NCI-H460 (cell line): ENCODE measurements at places on chromosomes 13 and 19. TPM values are rescaled to one million over a fixed set of nuclear protein-coding genes. Genes with fewer than 3 reads are reported as not detected.

DNA sequence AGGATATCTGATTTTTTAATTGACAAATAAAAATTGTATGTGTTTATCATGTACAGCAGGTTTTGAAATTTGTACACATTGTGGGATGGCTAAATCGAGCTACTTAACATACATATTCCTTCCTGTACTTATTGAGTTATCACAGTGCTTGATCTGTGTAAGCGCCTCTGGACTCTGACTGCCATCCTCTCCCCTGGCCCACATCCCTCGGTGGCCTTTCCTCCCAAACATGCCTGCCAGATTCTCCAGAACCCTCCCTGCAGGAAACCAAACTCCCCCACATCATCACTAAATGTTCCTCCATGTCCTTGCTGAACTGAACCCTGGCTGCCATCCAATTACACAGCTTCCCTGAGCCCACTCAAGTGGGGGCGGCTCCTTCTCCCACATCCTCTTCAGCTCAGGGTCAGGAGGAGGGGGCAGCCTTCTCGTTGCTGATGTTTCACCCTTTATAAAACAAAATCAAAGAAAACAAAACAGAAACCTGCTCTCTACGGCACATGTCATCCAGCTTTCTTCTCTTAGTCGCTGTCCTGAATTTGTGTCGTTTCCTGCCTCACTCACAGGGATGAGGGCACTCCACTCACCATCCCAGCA lies 97.1 kb upstream of the SPATA13 start:
- no peak for DNase-seq

GRCh38 chr13:98507282-98507797 lies 69.6 kb downstream of the STK24 start:
- no peak for DNase-seq

DNA sequence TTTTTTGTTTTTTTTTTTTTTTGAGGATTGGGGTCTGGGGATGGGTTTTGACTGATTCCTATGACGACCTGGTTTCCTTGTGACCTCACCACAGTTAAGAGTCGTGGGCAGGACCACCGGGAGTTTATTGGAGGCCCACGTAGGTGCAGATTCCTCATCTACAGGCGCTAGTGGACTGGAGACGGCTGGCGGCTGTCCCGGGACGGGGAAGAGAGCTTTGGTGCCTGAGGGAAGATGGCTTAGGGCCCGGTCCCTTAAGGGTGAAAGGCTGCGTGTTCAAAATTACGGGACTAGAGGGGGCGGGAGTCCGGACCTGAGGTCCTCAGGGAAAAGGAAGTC lies 682 bp upstream of the TEAD2 start:
- no peak for DNase-seq

GRCh38 chr13:112828082-112828699 lies 138.4 kb downstream of the ATP11A start:
- DNase-seq: no peak

- DNase-seq: no peak
Measured at GRCh38 chr13:50388481-50388880, 373.2 kb downstream of the KCNRG start.

DNA sequence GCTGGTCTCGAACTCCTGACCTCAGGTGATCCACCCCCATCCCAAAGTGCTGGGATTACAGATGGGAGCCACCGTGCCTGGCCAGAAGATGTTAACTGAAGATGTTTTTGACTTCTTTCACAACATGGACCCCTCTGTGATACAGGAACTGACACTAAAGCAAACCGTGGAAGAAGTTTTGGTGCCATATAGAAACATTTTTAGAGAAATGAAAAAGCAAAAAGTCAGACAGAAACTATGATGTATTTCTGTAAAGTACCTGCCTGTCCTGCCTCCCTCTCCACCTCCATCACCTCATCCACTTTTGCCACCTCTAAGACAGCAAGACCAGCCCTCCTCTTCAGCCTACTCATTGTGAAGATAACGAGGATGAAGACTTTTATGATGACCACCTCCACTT lies 11.3 kb downstream of the FBXO27 start:
- no peak for DNase-seq

- DNase-seq: no peak
Measured at GRCh38 chr19:46116121-46116520, 8.4 kb downstream of the IGFL3 start.

DNA sequence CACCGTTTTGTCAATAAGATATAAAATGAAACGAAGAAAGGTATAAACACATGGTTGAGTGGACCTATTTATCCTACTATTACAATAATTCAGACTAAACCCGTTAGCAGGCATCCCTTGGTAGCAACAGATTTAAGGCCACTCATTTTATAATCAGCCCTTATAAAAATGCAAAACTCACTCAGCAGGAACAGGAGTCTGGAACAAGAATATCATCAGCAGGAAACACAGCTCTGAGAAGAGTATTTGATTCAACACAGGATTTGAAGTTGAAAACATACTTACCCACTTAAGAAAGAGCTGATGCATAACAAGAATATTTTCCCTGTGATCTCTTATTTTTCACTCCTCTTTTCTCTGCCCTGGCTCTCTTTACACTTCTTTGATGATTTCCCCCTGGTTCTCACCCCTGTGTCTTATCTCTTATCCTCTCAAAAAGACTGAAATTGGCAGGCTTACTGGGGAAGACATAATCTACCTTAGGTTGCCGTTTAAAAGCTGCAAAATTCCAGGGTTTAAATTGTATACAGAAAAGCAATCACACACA lies 1722.7 kb downstream of the SLITRK5 start:
- DNase-seq: no peak

Gene OLFM4
- total RNA-seq: not detected in 2 replicates

GRCh38 chr13:71861769-71862458 lies 5.1 kb downstream of the DACH1 start:
- no peak for DNase-seq

DNA sequence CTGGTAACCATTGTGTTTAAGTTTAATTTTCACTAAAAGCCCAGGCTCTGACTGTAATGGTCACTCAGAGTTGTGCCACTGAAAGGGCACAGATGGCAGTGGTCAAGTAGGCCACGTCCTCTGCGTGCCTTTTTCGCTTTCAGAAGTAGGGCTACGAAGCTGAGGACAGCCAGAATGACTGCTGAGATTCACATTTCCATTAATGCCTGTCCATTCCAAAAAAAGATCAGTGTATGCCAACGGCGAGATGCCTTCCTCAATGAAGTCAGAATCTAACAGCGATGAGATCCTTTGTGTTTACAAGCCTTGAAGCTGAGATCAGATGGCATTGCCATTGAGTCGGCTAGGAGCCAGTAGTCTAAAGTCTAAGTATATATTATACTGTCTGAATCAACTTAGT lies 311.3 kb downstream of the FGF14 start:
- DNase-seq: no peak

DNA sequence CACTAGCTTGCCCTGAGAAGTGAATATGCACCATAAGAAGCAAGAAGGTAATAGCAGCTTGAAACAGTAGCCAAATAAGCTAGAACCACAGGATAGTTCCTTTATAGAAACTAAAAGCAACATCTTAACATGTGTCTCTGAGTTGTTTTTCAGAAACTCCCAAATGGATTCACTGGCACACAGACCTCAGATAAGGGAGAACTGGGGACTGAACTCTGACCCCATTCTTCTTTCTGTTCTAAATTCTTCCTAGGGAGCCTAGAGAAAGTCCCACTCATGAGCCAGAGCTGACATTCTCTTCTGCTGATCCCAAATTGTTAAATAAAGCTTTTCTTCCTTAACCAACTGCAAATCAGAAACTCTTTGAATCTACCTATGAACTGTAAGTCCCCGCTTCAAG lies 146.1 kb downstream of the PCDH9 start:
- DNase-seq: no peak

GRCh38 chr13:98014766-98015165 lies 61.3 kb downstream of the IPO5 start:
- DNase-seq: no peak

GRCh38 chr13:45544520-45544919 lies 71.0 kb downstream of the ERICH6B start:
- no peak for DNase-seq

Gene SAFB
- total RNA-seq: 22.2 and 25.0 TPM in 2 replicates

Gene GAPDHS
- total RNA-seq: not detected in 2 replicates

DNA sequence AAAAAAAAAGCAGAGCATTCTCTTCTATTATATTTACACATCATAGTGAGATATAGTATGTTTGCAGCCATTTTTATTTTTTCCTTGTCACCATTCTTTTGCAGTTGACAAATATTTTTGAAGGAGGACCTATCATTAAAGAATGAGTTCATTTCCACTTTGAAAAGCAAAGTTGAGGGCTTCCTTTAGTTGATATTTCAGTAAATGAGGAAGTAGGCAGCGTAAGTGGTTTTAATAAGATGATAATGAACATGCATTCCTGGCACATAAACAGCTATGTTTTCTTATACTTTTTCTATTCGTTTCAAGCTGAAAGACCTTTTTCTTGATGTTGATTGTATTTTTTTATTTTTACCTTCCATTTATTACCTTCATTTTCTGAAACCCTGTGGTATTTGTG lies 66.2 kb downstream of the ZMYM2 start:
- no peak for DNase-seq
